Right forelimb (tissue), 1 donor: ENCODE measurements at places on chromosomes 2 and 18.

DNA sequence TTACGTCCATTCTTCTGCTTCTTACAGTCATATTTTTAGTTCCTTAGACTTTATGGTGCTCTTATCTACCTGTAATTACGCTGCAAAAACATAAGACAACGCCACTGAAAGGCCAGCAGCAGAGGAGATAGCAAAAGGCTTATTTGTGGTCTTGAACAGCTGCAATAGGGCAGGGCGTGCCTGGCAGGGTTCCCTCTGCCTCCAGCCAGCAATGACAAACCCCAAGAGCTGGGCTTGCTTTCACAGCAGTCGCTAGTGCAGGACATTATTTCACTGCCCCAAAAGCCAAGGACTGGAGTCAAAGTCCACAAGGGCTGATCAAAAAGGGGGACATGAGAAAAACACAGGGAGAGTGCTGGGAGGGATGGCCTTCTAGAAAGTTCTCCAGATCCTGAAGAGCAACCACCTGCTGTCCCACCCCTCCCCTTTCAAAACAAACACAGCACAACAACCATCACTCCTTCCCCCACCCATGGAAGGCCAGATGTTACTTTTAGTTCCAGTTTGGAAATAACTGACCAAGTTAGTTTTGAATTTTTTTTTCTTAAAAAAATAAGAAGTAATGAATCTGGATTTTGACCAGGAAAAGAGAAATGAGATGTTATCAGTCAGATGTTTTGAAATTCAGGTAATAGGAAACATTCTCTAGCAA, 127.8 kb downstream of the RBMS1 start:
- peak; percentile 65 for DNase-seq

DNA sequence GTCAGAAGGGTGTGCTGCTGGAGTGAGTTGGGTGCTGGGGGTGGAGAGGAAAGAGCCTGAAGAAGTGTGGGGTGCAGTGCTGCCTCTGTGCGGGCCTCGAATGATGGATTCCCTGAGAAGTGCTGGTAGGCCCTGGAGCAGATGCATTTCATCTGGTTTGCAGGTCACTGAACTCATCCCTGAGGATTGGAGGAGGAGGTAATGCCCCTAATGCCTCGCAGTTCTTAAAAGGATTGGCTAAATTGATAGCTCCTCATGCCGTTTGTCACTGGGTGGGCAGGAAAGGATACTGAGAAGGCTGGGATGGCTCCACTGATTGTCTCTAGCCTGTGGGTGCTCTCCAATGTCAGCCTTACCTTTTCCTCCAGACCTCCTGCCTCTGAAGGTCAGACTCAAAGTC, 74.1 kb downstream of the CTIF start:
- DNase-seq, result no peak

GRCh38 chr18:3839581-3839981, 389.6 kb downstream of the TGIF1 start:
- DNase-seq, result no peak

DNA sequence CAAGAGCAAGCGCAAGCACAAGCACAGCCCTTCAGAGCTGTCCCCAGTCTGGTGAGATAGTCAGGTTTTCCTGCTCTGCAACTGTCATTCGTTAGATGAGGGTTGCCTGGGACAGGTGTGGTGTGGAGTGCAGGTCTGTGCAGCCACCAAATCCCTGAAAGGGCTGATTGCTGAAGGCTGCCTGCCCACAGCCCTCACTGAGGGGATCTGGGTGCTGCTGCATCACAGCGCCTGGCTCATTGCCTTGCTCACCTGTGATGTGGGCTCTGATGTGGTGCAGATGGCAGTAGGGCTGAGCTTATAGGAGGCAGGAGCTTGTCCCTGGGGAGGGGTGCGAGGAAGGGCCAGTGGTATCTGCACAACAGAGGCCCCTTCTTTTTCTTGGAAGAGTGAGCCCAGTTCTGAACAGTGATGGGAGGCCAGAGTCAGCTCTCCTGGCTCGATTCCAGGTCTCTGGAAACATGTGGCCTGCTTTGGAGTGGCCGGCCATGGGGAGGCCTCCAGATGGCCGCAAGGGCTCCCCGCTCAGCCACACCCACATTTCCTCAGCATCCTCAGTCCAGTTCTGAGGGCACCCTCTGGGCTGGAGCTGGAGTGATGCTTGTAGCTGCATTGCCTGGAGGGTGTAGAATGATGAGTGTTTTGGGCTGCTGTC, 11.4 kb downstream of the UBE2F start:
- no peak for DNase-seq

DNA sequence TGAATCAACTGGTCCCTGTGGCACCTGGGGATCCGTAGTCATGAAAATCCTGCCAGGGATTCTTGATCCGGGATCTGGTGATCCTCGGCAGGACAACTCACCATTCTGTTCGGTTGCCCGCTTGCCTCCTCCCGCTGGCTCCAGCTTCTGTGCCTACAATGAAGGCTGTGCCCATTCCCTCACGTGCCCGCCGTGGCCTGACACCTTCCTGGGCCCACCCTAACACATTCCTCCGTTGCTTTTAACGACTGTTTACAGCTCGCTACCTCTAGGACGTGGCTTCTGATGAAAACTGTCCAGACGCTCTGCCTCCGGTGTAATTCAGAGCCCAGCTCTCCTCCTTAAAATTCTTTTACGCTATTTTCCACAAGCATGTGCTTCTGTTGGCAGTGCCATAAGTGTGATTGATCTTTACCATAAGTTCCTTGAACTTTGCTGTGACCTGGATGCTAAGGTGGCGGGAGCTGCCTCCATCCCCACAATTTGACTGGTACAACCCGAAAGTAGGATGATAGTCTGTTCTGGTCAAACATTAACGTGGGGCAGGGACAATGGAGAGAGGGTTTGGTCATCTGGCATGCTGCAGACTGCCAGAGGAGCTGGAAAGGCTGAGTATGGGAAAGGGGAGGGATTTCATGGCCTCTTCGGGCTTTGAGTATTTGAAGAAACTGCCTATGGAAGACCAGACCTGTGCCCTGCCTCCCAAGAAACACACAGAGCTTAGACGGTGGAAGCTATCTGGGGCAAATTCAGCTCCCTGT, 206.8 kb upstream of the TNP1 start:
- no peak for DNase-seq

DNA sequence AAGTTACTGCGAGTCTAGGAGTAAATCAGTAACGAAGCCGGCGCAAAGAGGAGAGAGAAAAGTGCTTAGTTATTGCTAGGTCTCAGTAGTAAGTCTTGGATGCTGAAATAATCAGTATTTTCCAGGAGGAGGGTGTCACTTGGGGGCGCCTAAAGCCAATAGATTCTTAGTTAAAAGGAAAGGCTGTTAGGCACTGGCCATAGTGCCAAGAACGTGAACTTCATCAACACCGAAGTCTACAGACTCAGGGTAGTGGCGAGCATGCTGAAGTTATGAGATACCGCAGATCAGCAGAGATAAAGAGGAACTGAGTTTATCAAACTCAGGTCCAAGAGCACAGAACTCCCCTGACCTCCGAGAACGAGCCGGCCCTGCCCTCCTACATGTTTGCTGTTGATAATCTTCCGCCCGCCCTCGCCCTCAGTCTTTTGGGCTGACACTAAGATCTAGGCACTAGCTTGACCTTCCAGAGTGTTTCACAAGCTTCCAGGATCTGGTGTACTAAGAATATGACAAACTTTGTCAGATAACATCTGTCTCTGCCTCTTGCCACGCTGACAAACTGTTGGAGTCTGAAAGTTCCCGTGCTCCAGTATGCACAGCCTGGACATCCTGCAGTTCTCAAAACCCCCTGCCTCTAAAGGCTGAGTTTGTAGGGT, 49.2 kb downstream of the CYB5A start:
- DNase-seq, result no peak

DNA sequence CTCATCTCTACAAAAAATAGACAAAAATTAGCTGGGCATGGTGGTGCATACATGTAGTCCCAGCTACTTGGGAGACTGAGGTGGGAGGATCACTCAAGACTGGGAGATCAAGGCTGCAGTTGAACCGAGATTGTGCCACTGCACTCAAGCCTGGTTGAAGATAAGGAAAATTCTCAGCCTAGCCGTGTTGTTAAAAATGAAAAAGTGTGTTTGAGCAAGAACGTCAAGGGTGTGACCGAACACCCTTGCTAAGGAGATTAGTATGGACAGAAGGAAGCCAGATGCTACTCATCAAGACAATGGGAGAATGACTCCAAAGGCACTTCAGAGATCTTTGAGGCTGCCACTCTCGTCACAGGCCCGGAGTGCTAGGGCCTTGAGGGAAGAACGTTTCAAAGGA, 70.0 kb upstream of the NDUFV2 start:
- DNase-seq, result no peak

- no peak for DNase-seq
Observed at GRCh38 chr2:28063492-28063962, 173.0 kb downstream of the BABAM2 start.

- no peak for DNase-seq
Observed at GRCh38 chr2:26609205-26609631, 31.9 kb downstream of the CIB4 start.

DNA sequence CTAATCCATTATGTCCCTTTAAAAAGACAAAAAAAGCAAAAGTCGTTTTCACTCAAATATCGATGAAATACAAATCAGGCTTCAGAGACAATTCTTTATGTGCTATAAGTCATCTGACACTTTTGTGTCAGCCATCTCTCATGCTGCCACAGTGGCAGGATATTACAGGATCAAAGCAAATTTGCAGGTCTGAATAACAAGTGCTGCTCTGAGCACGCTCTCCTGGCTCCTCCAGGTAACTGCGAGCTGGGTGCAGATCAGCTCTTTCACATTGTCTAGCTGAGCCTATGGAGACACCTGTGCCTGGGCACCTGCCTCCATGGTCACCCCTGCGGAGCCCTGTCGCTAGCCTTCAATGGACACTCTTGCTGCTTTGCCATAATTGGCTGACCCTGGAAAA, 250.2 kb upstream of the RAB12 start:
- DNase-seq, result no peak

DNA sequence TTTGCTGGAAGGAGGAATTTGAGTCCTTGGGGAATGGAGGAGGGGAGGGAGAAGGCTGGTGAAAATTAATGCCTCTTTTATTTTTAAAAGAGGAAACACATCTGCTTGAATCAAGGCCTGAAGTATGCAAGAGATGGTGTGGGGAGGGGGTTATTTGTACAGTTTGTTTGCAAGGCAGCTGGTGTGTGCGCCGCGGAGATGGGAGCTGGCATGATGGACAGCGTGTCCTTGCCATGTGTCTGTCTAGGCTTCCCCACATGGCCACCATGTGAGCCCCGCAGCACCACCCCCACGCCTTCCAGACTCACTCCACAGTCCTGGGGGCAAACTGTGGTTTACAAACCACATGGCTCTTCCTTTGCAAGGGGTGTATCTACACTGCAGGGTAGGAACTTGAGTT, 154.8 kb upstream of the APCDD1 start:
- no peak for DNase-seq

DNA sequence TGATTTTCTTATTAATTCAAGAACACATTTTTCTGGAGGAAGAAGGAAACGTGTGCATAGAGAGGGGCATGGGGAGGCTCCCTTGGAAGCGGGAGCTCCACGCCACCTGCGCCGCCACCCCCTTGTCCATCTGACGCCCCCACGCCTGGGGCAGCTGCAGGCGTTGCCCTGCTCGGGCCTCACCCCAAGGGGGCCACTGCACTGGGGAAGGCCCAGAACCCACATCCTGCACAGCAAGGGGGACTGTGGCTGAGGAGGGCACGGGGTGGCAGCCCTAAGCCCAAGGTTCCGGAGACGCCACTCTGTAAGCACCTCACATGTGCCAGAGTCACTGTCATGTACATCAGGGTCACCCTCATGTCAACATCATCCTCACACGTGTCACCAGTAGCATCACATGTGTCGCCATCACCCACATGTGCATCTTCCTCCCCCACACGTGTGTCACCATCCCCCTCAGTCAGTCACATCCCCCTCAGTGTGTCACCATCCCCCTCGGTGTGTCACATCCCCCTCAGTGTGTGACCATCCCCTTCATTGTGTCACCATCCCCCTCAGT, 486.7 kb upstream of the SALL3 start:
- DNase-seq, result no peak

GRCh38 chr2:67792681-67793091, 270.1 kb downstream of the C1D start:
- peak; percentile 52 for DNase-seq

- DNase-seq, result no peak
Observed at GRCh38 chr2:166278856-166279255, 96.9 kb downstream of the SCN9A start.

DNA sequence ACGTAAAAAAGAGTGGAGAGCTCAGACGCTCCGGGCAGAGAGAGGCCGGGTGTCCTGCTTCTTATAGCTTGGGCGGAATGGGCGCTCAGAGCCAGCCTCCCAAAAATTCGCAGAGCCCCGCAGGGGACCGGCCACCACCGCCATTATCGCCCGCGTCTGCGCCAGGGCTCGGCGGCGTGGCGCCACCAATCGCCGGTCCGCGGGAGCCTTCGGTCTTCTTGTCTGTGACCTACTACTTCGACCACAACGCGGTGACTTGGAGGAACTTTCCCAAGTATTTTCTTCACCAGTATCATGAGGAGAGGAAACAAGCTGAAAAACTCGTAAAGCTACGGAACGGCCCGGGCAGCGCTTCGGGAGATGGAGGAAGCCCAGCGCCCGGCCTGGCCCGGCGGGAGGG, 1138.1 kb upstream of the CHAC2 start:
- no peak for DNase-seq

DNA sequence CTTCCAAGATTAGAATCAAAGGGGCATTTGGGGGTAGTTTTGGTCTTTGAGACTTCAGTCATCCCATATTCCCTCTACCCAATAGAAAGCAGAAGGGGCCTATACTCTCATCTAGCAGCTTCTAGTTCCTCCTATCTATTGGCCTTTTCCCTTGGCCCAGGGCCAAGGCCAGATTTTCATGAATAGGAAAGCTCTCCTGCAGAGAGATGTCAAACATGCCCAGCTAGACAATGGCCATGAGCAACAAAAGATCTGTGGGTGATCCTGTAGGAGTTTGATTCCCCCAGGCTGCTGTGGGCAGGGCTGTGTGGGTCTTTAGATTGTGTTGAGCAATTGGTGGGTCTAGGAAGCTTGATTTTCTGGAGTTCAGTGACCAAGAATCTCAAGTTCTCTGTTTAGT, 2.9 kb upstream of the ADCYAP1 start:
- DNase-seq, result no peak

- no peak for DNase-seq
Observed at GRCh38 chr2:72166279-72166678, 18.6 kb upstream of the CYP26B1 start.

GRCh38 chr18:9419956-9420631, 55.2 kb upstream of the RALBP1 start:
- DNase-seq, result no peak

DNA sequence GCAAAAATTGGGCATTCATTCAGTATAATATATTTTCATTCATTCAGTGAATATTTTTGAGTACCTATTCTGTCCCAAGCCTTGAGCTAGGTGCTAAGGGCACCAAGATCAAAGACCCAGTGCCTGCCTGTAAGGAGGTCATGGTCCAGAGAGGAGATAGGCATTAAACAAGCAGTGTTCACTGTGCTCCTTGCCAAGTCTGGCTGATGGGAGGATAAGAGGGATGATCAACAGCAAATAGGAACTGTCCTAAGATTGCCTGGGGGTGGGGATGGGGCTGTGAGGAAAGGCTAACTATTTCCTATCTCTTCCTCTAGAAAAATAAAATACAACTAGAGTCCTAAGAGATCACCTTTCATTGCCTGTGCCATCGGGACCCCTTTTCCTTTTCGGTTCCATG, 60.4 kb downstream of the SETBP1 start:
- no peak for DNase-seq
